Lung (tissue), 17 donors: ENCODE measurements at places on chromosomes 6 and 20. TPM values are rescaled to one million over a fixed set of nuclear protein-coding genes. Genes with fewer than 3 reads are reported as not detected.

GRCh38 chr6:50848989-50849795 is 30.5 kb downstream of the TFAP2B start:
- no peaks in the 10 kb centered on the region for H3K36me3 ChIP-seq
- H3K4me1 ChIP-seq: no peaks in the 10 kb centered on the region
- no peak overlapping the region for H3K4me3 ChIP-seq
- no peak for DNase-seq

DNA sequence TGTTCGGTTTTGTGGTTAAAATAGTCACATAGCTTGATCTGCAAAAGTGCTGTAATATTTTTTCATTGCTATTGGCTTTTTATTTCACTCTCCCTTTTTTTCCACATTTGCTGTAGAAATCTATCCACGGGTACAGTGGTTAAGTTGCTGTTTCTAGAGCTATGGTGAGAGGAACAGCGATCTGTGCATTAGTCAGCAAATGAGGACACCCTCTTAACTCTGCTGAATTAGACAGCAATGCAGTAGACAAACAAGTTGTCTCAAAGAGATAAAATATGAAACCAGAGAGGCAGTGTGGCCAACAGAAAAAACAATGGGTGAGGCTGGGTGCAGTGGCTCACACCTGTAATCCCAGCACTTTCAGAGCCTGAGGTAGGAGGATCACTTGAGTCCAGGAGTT is 17.6 kb upstream of the SYNJ2 start:
- no peak for DNase-seq
- H3K4me1 ChIP-seq: no peaks in the 10 kb centered on the region
- no peak overlapping the region for H3K27ac ChIP-seq
- no peak overlapping the region for H3K4me3 ChIP-seq

- DNase-seq: no peak
- peak overlapping the region; percentile 1 for H3K27ac ChIP-seq
- H3K4me3 ChIP-seq: no peak overlapping the region
- H3K27me3 ChIP-seq: no peaks in the 10 kb centered on the region
- no peaks in the 10 kb centered on the region for H3K36me3 ChIP-seq
Measured at GRCh38 chr6:159871241-159871640, 19.5 kb upstream of the MAS1 start.

DNA sequence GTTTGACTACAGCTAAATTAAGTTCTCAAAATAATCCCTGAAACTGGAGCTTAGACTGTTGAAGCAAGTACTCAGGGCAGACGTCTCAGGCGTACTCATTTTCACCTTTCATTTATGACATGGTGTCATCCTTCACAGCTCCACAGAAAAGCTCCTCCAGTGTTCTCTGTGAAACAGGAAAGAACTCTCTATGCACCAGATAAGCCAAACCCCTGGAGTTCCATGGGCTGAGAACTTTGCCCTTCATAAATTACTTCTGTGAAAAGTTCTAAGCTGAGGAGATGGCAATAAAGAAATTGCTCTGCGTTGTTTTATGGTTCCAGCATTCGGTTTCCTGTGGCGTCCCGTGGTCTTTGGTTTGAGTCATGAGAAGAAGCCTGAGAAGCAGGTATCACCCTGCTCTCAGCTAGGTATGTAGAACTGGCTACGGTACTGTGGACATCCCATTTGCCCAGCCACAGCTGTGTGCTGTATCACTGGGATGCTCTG is 20.2 kb upstream of the RREB1 start:
- H3K4me3 ChIP-seq: no peak overlapping the region
- no peaks in the 10 kb centered on the region for H3K27me3 ChIP-seq
- no peaks in the 10 kb centered on the region for H3K36me3 ChIP-seq
- no peak for DNase-seq

GRCh38 chr6:18596531-18596835 is 209.3 kb downstream of the RNF144B start:
- H3K27ac ChIP-seq: no peak overlapping the region
- no peaks in the 10 kb centered on the region for H3K36me3 ChIP-seq
- no peaks in the 10 kb centered on the region for H3K27me3 ChIP-seq
- H3K4me1 ChIP-seq: no peaks in the 10 kb centered on the region
- no peak overlapping the region for H3K4me3 ChIP-seq

GRCh38 chr20:23966927-23967615 is 21.5 kb downstream of the GGTLC1 start:
- H3K27ac ChIP-seq: no peak overlapping the region
- H3K4me1 ChIP-seq: peaks cover 6% of the 10 kb centered on the region
- H3K4me3 ChIP-seq: no peak overlapping the region

- no peaks in the 10 kb centered on the region for H3K4me1 ChIP-seq
- H3K4me3 ChIP-seq: no peak overlapping the region
- H3K36me3 ChIP-seq: peaks cover 28% of the 10 kb centered on the region
- DNase-seq: no peak
- no peaks in the 10 kb centered on the region for H3K27me3 ChIP-seq
Measured at GRCh38 chr6:75643173-75643572, 41.5 kb downstream of the SENP6 start.

GRCh38 chr6:118641042-118641441 is 10.3 kb downstream of the CEP85L start:
- H3K36me3 ChIP-seq: no peaks in the 10 kb centered on the region
- no peaks in the 10 kb centered on the region for H3K27me3 ChIP-seq
- H3K4me1 ChIP-seq: peaks cover 7% of the 10 kb centered on the region
- H3K27ac ChIP-seq: no peak overlapping the region
- no peak overlapping the region for H3K4me3 ChIP-seq

Gene BCKDHB
- 8.1 TPM for polyA plus RNA-seq

Gene SLC17A1
- polyA plus RNA-seq: not detected

Gene SSTR4
- not detected for polyA plus RNA-seq

Gene RNF39
- 1.0 TPM for polyA plus RNA-seq

Gene RIPOR2
- polyA plus RNA-seq: 7.9 TPM

Gene CD40
- 28.7 TPM for polyA plus RNA-seq
